ENCODE measurements at places on chromosomes 1 and 21.
A peak's percentile ranks its signal among the peaks of the same experiment; 100 is the strongest.

GRCh38 chr21:15009837-15010363 lies 54.9 kb downstream of the NRIP1 start:
- DNase-seq = no peak

DNA sequence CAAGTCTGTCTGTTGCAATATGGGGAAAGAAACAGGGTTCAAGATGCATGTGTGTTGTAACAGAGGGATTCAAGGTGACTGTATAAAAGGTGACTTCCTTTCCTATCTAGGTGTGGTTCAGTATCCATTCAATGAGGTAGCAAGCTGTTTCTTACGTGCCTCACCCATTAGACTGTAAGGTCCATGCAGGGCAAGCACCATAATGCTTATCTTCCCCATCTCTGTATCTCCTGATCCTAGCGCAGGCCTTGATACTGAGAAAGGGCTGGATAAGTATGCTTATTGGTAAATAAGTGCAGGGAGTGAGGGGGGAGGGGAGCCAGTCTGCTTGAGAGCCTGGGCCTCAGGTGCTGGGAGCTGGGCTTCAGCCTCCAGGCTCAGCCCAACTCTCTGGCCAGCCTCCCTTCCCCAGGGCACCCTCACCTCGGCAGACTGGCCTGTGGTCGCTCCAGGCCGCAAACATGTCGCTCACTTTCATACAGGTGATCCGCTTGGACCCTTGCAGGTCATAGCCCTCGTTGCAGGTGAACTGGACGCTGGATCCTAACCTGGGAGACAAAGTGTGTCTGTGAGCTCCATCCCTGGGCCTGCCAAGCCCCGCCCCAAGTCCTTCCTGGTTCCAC lies 44.5 kb upstream of the HMGB4 start:
- DNase-seq = no peak

DNA sequence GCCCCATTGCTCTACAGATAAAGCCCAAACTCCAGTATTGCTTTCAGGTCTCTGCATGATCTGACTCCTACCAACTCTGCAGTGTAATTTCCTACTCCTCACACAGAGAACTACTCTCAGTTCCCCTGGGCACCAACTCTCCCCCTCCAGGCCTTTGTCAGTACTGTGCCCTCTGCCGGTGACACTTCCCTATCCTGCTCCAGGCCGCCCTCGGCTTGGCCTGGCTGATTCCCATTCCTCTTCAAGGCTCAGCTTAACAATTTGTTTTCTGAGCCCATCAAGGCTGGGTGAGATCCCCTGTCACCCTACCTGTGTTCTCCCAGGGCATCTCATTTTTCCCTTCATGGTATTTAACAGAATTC lies 2.6 kb downstream of the SLAMF8 start:
- DNase-seq = peak; percentile 82

DNA sequence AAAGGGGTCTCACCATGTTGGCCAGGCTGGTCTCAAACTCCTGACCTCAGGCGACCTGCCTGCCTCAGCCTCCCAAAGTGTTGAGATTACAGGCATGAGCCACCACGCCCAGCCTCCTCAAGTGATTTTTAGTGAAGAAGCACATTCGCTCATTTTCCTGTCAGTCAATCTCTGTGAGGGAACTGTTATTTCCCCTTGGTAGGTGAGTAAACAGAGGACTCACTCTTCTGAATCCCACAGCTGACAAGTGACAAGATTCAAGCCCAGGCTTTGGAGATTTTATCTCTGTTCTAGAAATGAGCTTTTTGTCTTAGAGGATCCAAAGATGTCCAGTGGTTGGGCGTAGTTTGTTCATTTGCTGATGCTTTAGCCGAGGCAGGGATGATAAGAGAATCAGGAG lies 43.9 kb upstream of the TACSTD2 start:
- peak; percentile 66 for DNase-seq

GRCh38 chr21:43338951-43339350 lies 88.0 kb downstream of the SIK1 start:
- DNase-seq = no peak

Data from inflammatory macrophage (primary cell).